ENCODE measurements at places on chromosomes 13 and 19. TPM values are rescaled to one million over a fixed set of nuclear protein-coding genes. Genes with fewer than 3 reads are reported as not detected.

Gene CCL25
- polyA plus RNA-seq, result not detected

Gene KCTD15
- polyA plus RNA-seq, result 59.1 TPM

Gene GPR4
- polyA plus RNA-seq, result 0.06 TPM

Gene ZNF578
- 0.82 TPM for polyA plus RNA-seq

Gene AKAP11
- polyA plus RNA-seq, result 18.3 TPM

Gene ZNF524
- polyA plus RNA-seq, result 7.8 TPM

Gene LILRA1
- not detected for polyA plus RNA-seq

Gene INAFM1
- 2.9 TPM for polyA plus RNA-seq

Gene TMEM238
- 0.15 TPM for polyA plus RNA-seq

Gene FOXA3
- not detected for polyA plus RNA-seq

Gene MIR17HG
- 0.42 TPM for polyA plus RNA-seq

Gene CASP14
- polyA plus RNA-seq, result not detected

Gene CCNE1
- polyA plus RNA-seq, result 4.8 TPM

Gene CADM4
- 1.7 TPM for polyA plus RNA-seq

Gene DIRAS1
- polyA plus RNA-seq, result 11.1 TPM

Gene CLEC4G
- polyA plus RNA-seq, result not detected

Gene GPR12
- not detected for polyA plus RNA-seq

Gene LINGO3
- polyA plus RNA-seq, result not detected

Gene TMEM38A
- polyA plus RNA-seq, result 1.2 TPM

Gene MBD3L3
- not detected for polyA plus RNA-seq

Gene TEX26
- polyA plus RNA-seq, result not detected

Gene SPRYD7
- 3.3 TPM for polyA plus RNA-seq

Gene GNG7
- polyA plus RNA-seq, result 0.22 TPM

Gene MAMSTR
- 0.86 TPM for polyA plus RNA-seq

Gene AXL
- polyA plus RNA-seq, result 190 TPM

Gene JAK3
- polyA plus RNA-seq, result 6.1 TPM

Gene CLASRP
- polyA plus RNA-seq, result 15.9 TPM

Gene MUC16
- not detected for polyA plus RNA-seq

Gene ZNF229
- 8.4 TPM for polyA plus RNA-seq

Gene ZNF544
- 33.4 TPM for polyA plus RNA-seq

Gene ZNF728
- not detected for polyA plus RNA-seq

Gene GFY
- polyA plus RNA-seq, result not detected

Gene DACT3
- 7.1 TPM for polyA plus RNA-seq

Gene LILRB4
- polyA plus RNA-seq, result not detected

Gene PPFIA3
- polyA plus RNA-seq, result 0.75 TPM

Gene RASL11A
- 67.0 TPM for polyA plus RNA-seq

Gene ZNF550
- polyA plus RNA-seq, result 6.3 TPM

Gene SHISA7
- polyA plus RNA-seq, result not detected

Gene CLIP3
- 14.7 TPM for polyA plus RNA-seq

Gene GSX1
- not detected for polyA plus RNA-seq

Gene FUT1
- polyA plus RNA-seq, result 0.32 TPM

Gene NUMBL
- 28.6 TPM for polyA plus RNA-seq

Gene ZNF177
- 1.9 TPM for polyA plus RNA-seq

Gene GNG8
- polyA plus RNA-seq, result not detected

Gene CCDC124
- polyA plus RNA-seq, result 37.6 TPM

Gene DZIP1
- polyA plus RNA-seq, result 11.4 TPM

Gene PRR36
- not detected for polyA plus RNA-seq

Gene MED25
- polyA plus RNA-seq, result 12.3 TPM

Gene KIR3DL2
- not detected for polyA plus RNA-seq

Gene FAM216B
- polyA plus RNA-seq, result not detected

Gene EPSTI1
- 4.5 TPM for polyA plus RNA-seq

Data from BJ (cell line).